ENCODE measurements at places on chromosomes 5 and 9. TPM values are rescaled to one million over a fixed set of nuclear protein-coding genes. Genes with fewer than 3 reads are reported as not detected.

GRCh38 chr9:130205912-130206311 is 33.7 kb downstream of the NCS1 start:
- no peak for DNase-seq

DNA sequence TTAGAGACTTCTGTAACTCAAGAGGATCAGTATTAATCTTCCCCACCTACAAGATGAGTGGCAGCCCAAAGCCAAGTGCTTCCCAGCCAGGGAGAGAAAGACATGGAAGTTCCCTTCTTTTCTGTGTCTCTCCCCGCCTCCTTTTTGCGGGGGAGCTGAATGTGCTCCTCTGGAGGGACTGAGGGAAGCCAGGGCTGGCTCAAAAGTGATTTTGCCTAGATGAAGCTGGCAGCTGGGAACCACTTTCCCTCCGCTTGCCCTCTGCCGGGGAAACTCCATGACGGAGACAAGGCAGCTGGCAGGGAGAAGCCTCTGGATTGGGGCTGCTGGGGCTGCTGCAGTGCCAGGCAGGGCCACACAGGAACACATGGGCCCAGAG is 24.4 kb downstream of the EGR1 start:
- no peak for DNase-seq

DNA sequence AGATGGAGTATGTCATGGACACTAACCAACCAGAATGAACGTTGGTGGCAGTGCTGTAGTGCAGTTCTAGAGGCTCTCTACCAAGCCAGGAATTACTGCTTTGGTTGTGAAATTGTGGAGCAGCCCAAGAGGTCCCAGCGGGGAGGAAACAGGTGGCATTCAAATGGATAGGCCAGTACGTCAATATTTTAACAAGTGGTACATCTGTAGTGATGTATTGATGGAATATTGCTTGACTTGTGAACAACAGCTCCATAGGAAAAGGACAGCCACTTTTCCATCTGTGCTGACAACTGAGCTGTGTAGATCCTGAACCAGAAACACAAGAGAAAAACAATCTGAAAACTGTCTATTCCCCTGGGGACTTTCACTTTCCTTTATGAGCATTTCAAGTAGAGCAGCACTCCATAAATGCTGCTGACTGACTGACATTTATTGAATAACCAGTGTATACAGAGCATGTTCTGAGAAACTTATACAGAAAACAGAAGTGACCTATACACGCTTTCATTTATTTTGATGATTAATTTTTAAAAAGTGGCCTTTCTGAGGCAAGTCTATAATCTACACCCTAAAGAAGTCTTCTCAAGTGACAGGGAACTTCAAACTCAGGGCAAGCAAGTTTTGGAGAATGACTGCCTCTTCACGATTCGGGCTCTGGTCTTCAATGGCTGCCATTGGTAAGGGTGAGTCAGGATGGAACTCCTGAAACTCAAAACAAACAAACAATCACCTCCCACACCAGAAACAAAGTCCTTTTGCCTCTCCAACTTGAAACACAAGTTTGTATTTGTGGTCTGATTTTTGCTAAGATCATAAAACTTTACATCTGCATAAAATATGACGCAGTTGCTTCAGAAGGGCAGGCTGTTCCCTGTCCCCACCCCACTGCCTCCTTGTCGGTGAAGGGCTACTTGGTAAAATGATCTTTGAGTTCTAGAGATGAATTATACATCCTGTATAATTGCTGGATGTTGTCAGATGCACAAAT is 362.4 kb downstream of the NDUFS4 start:
- DNase-seq = no peak

DNA sequence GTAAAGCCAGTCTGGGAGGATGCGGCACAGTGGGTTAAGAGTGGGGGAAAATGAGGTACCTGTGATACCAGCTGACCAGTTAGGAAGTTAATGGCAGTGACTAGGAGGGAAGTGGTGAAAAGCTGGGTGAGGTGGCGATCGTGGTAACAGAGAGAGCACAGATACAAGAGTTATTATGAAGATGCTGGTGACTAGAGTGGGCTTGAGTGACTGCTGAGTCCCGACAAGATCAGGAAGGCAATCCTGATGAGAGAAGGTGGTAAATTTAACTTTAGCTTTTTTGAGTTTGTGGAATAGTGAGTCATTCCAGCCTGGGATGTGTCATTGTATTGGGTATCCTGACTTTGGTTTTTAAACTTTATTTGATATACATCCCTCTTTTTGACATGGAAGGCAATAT is 38.8 kb downstream of the CMYA5 start:
- no peak for DNase-seq

DNA sequence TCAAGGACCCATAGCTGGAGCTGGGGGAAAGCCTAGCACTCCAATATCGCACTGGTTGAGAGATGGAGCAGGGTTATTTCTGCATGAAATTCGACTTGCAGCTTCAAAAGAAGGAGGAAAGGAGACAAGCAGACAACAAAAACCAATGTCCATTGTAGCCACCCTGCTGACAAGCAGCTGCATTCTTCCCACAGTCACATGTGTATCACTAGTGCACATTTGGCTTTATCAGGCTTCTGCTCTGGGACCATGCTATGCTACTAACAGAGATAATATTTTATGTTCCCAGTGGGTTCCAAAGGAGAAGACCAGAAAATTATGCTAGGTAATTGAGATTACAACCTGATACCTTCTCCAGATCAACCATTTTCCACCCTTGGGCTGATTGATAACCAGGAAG is 59.7 kb downstream of the MFAP3 start:
- no peak for DNase-seq

- DNase-seq = no peak
Observed at GRCh38 chr5:113242481-113243348, 192.1 kb downstream of the TSSK1B start.

- no peak for DNase-seq
Observed at GRCh38 chr5:80122579-80122978, 87.4 kb downstream of the THBS4 start.

- DNase-seq = no peak
Observed at GRCh38 chr9:81604306-81605169, 84.8 kb downstream of the TLE1 start.

GRCh38 chr5:1882337-1883119 is at the start of gene IRX4:
TSS of gene IRX4 (minus strand) at chr5:1882925. CDS start at chr5:1882647, 278 bp downstream.
- DNase-seq = no peak

- DNase-seq = no peak
Observed at GRCh38 chr5:159033351-159033657, 66.4 kb downstream of the EBF1 start.

DNA sequence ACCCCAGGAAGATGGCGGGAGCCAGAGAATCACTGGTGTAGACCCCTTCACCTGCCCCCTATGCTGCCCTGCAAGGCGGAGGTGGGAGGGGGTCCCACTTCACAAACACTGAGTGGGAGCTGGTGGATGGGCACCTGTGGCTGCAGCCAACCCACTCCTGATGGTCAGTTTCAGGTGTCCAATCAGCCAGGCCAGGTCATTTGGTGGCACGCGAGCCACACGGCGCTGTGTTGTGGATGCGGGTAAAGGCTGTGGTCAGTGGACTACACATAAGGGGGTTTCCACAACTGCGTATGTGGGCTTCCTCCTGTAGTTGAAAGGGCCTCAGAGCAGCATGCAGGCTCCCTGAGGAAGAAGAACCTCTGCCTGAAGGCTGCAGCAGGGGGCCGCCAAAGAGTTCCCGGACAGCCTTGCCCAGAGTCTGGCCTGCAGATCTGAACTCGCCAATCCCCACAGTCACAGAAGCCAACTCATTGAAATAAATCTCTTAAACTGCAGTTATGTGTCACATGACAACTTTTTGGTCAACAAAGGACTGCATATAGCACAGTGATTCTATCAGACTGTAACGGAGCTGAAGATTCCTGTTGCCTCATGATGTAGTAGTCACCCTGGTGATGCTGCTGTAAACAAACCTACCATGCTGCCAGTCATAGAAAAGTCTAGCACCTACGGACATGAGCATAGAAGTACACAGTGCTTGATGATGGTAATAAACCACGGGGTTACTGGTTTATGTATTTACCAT is 284.7 kb upstream of the IRX2 start:
- DNase-seq = no peak

GRCh38 chr5:57246426-57246825 is 72.6 kb downstream of the GPBP1 start:
- DNase-seq = no peak

GRCh38 chr5:18954239-18954638 is 1033.8 kb downstream of the CDH18 start:
- no peak for DNase-seq

GRCh38 chr9:82882138-82882537 is 180.8 kb downstream of the RASEF start:
- no peak for DNase-seq

- DNase-seq = no peak
Observed at GRCh38 chr5:115413651-115414050, 117.2 kb upstream of the CCDC112 start.

DNA sequence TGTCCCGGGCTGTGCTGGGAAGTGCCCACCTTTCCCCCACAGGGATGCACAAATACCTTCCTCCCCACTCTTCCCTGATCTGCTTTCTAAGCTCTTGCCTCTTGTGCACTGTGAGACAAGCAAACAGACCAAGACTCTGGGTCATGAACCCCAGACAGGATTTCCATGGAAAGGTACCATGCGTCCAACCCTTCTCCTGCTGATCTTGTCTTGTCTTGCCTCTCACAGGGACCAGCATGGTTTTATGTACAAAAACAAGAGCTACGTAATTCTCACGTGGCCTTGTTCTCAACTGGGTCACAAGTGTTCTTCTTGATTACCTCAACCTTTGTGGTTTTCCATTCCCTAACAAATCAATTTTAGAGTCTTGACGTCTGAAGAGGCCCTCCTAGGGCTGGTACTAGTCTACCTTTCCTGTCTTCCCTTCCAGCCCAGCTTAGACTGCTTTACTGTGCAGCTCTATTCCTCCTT is 176.5 kb upstream of the MAP3K1 start:
- DNase-seq = no peak

DNA sequence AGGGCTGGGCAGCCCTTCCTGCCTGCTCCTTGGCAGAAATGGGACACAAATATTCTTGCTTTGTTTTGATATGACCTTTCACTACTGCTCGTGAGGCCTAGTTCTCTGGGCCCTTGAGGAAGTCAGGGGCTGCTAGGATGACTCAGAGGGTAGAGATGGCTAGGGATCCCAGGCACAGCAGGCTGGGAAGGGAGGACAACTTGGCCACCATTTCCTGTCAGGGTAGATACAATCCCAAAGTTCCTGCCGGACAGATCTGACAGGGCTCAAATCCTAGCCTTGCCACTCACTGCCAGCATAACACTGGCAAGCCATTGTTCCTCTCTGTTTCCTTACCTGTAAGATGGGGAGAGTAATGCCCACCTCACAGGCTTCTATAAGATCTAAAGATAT is 31.7 kb upstream of the MEIKIN start:
- no peak for DNase-seq

DNA sequence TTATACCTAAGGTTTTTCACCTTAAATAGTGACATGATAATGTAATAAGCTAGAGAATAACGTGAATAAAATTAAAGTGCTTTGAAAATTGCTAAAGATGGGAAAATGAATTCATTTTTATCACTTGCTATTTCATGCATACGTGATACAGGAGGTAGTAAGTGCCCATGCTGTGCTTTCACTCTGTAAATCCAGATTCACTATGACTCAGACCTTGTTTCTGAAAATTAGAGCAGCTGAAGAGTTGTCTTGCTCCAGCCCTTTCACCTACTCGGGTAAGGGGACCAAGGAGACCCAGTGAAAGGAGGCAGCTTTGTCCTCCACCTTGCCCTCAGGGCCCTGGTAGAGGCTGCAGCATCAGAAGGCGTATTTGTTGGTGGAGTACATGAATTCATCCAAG is 87.9 kb downstream of the ANKH start:
- no peak for DNase-seq

- DNase-seq = no peak
Observed at GRCh38 chr5:9124838-9125237, 421.0 kb downstream of the SEMA5A start.

DNA sequence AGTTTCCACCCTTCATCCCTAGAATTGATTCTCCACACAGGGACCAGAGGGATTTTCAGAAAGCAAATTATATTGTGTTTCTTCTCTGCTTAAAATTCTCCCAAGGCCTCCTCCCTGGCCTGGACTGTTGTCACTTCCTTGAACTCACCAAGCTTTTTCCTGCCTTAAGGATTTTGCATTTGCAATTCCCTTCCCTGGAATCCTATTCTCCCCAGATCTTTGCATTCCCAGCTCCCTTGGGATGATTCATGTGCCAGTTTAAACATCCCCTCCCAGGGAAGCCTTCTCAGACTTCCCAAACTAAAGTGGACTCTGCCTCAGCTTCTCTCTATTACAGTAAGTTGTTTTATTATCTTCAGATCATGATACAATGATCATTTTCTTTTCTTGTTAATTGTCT is 35.2 kb upstream of the PDE8B start:
- DNase-seq = no peak

GRCh38 chr9:88816141-88816540 is 175.1 kb upstream of the S1PR3 start:
- DNase-seq = no peak

DNA sequence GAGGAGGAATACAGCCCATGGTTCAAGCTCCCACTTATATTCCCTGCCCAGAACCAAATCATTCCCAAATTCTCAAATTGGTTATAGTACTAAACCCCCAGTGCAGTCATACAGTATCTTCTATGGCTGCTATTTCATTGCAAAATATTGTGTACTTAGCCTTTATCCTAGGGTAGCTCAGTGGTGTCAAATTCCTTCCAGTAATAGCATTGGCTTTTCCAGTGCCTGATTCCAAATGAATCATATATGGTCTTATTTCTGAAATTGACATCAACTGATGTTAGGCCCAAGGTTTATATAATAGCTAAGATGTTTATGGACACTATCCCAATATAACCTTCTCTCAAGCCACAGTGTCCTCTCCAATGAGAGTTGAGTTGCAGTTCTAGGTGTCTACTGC is 256.7 kb downstream of the NDUFS4 start:
- DNase-seq = no peak

GRCh38 chr9:106797299-106797698 is 65.7 kb upstream of the ZNF462 start:
- DNase-seq = no peak

DNA sequence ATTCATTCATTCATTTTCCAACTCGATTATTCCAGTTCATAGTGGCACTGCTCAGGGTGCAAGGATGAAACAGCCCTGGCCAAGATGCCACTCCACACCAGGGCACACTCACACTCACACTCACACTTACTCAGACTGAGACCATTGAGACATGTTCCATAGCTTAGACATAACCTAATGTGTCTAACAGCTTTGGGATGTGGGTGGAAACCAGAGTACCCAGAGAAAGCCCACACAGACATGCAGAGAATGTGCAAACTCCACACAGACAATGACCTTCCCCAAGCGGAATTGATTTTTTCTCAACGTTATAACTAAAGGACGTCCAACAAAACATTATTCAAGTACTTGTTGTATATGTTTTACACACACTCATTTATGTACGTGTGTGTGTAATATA is 1363.5 kb downstream of the EFNA5 start:
- no peak for DNase-seq

Gene CDKN2B
- polyA plus RNA-seq = 0.30 TPM

Gene PCDHB4
- polyA plus RNA-seq = 1.3 TPM

Gene PCDHA11
- polyA plus RNA-seq = 0.32 TPM

Gene SH3RF2
- polyA plus RNA-seq = 6.5 TPM

Gene PCDHGB5
- polyA plus RNA-seq = 10.2 TPM

Gene CARTPT
- not detected for polyA plus RNA-seq

Gene ARHGEF37
- polyA plus RNA-seq = 6.2 TPM

Gene OLFM1
- polyA plus RNA-seq = 5.5 TPM

Gene TUSC1
- polyA plus RNA-seq = 18.1 TPM

Gene RNF20
- 61.4 TPM for polyA plus RNA-seq

Gene SOWAHA
- polyA plus RNA-seq = 4.7 TPM

Gene SPINK4
- not detected for polyA plus RNA-seq

Gene LIX1
- 4.3 TPM for polyA plus RNA-seq

Gene CDC25C
- 7.2 TPM for polyA plus RNA-seq
